ENCODE measurements at places on chromosomes 11 and 22.

- DNase-seq: no peak
Measured at GRCh38 chr11:55474321-55474720, 79.9 kb upstream of the OR4C15 start.

- no peak for DNase-seq
Measured at GRCh38 chr11:47272706-47273105, 2.8 kb downstream of the MADD start.

DNA sequence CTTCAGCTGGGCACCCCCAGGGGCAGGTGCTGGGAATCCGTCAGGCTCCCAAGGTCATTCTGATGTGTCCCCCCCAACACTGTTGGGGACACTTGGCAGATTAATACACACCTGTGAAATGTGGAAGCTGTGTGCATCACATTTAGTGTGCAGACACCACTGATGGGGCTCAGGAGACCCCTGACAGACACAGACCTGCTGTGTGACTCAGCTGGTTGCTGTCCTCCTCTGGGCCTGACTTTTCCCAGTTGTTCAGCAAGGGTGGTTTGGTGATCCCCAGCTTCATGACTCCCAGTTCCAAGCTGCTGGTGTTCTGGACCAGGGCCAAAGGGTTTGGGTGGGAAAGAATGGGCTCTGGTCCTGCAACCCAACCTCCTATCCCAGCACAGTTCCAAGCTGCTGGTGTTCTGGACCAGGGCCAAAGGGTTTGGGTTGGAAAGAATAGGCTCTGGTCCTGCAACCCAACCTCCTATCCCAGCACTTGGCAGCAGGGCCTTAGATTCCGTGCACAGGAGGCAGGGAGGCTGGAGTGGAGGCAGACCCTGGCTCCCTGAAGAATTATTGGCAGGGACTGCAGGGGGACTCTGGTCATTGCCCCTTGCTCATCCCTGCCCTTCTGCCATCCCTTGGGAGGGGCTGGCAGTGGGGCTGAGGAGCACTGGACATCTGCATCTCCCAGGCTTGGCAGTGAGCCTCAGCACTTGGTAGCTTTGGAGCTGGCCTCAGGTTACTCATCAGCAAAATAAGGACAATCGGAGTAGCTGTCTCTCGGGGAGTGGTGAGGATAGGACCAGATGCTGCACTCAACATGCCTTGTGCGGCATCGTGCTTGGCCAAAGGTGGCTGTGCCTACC, 8.4 kb upstream of the OMP start:
- no peak for DNase-seq

DNA sequence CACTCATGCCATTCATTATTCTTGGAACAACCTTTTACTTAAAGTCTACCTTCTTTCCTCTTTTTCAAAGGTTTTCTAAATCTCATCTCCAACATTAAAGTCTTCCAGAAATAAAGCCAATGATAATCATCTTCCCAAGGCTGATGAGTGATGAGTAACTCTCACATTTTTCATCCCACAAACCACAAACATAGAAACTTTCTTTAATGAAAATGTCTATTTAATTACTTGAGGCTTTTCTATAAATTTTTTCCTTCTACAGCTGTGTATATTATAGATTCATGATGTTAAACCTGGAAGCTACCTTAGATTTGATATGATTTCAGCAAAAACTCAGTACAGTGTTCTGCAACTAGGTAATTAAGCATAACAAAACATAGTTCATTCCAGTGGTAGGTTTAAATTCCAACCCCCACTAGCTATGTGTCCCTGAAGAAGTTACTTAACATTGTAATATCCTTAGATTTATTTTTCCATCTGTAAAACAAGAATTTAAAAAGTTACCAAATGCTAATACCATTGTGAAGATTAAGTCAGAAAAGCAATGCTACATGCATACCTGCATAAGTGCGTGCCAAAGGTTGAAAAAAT, 845.4 kb downstream of the KCNA4 start:
- DNase-seq: no peak

- DNase-seq: no peak
Measured at GRCh38 chr22:31321421-31321820, 24.7 kb downstream of the PATZ1 start.

- DNase-seq: no peak
Measured at GRCh38 chr11:83881428-83881827, 595.3 kb upstream of the CCDC90B start.

- no peak for DNase-seq
Measured at GRCh38 chr11:25350899-25351803, 854.3 kb downstream of the LUZP2 start.

GRCh38 chr11:1072821-1073231, 1.8 kb upstream of the MUC2 start:
- no peak for DNase-seq

GRCh38 chr11:120613264-120614226, 102.0 kb downstream of the GRIK4 start:
- DNase-seq: no peak

DNA sequence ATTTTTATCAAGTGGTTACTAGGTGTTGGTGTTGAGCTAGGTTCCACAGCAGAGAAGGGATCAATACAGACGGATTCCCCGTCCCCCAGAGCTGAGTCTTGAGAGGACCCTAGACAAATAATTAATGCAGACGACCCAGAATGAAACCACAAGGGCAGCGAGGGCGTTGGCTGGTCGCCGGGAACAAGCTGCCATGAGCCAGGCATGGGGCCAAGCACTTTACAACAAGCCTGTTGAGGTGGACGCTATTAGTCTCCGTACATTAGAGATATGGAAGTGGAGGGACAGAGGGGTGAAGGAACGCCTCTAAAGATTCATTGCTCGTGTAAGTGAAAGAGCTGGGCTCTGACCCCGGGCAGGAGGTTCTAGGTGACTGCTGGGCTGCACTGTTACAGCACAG, 77.1 kb upstream of the EIF3D start:
- DNase-seq: no peak

GRCh38 chr22:30273711-30274436, 7.2 kb upstream of the OSM start:
- no peak for DNase-seq

GRCh38 chr11:106021181-106021966, 666 bp downstream of the MSANTD4 start:
- DNase-seq: no peak

- DNase-seq: no peak
Measured at GRCh38 chr11:18309691-18310090, 12.2 kb downstream of the HPS5 start.

- DNase-seq: no peak
Measured at GRCh38 chr11:44574610-44575287, 9.3 kb downstream of the CD82 start.

GRCh38 chr11:60970369-60970774, 1.1 kb upstream of the CD6 start:
- peak; percentile 78 for DNase-seq

- no peak for DNase-seq
Measured at GRCh38 chr22:17540481-17540880, 22.8 kb upstream of the SLC25A18 start.

- peak; percentile 61 for DNase-seq
Measured at GRCh38 chr22:50498322-50498890, 9.1 kb downstream of the LMF2 start.

DNA sequence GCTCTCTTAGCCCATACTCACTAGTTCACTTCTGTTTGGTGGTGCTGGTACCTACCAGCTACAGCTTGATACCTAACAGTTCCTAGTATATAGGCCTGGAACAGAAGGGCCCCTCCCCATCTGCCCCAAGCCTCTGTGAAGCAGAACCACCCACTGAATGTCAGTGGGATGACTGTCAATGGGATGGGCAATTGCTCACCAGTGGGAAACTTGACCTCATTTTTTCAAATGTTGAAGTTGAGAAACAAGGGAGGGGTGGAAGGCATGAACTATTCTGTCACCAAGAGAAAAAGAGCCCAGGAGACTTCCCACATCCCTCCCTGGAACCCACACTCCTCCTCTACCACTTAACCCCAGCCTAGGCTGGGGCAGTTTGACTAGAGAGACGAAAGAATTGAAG, at the start of gene NLRP10:
TSS of gene NLRP10 (minus strand) at position 62 of the 400 bp plus-strand sequence. CDS start 1,952 bp downstream, outside the sequence.
- DNase-seq: no peak

GRCh38 chr11:70601861-70602538, 203.7 kb downstream of the CTTN start:
- DNase-seq: no peak

GRCh38 chr22:49331878-49332277, 495.8 kb downstream of the BRD1 start:
- no peak for DNase-seq

GRCh38 chr22:31243339-31244045, 31.4 kb downstream of the LIMK2 start:
- no peak for DNase-seq

GRCh38 chr11:33116535-33116934, 44.7 kb downstream of the CSTF3 start:
- DNase-seq: no peak

- peak; percentile 8 for DNase-seq
Measured at GRCh38 chr11:17979770-17980371, 33.0 kb downstream of the SERGEF start.

DNA sequence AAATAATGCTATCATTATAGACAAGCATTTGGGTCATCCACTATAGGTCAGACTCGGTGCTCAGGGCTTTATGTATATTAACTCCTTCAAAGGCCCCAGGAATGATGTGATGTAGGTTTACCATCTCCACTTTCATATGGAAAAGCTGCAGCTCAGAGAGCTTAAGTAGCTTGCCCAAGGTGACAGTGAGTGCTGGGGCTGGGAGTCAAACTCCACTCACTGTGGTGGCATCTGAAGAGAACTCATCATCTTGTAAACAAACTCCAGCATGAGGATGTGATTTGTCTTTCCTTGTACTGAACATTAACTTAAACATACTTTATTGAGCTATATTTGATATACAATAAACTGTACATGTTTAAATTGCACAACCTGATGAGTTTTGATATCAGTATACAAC, 25.4 kb downstream of the TENM4 start:
- DNase-seq: no peak

GRCh38 chr11:69337211-69337721, 43.3 kb downstream of the MYEOV start:
- peak; percentile 28 for DNase-seq

GRCh38 chr11:75534259-75535069, 8.7 kb upstream of the GDPD5 start:
- DNase-seq: no peak

- no peak for DNase-seq
Measured at GRCh38 chr22:40363059-40363458, 7.3 kb upstream of the SGSM3 start.

DNA sequence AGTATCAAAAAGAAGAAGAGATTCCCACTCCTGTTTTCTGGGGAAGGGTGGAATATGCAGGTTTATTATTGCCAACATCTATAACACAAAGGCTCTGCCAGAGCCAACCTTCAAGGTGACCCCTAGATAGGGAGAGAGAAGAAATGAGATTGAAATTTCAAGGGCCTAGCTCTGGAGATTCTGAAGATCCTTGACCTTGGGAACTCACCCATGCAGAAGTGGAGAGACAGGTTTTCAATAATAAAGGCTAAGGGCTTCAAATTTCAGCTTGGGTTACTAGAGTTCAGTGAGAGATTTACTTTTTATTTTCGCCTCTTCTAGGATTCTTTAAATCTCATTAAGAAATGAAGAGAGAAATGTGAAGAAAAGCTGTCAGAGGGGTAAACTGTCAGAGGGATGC, 98.4 kb downstream of the CD44 start:
- DNase-seq: no peak

DNA sequence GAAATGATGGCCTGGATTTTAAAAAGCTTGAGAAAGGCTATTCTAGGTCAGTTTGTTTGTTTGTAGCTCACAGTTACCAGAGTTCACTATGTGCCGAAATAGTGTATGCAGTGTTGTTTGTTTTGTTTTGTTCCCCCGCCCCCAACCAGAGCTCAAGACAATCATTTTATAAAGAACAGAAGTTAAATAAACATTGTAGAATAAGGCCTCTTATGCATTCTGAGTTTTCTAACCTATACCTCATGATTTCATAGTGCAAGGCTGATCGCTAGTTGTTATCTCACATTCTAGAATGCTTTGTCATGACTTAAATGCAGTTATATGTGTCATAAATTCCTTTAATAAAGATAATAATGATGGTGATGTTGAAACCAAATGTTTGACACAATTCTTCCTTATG, 7.8 kb downstream of the KCNA4 start:
- DNase-seq: no peak

DNA sequence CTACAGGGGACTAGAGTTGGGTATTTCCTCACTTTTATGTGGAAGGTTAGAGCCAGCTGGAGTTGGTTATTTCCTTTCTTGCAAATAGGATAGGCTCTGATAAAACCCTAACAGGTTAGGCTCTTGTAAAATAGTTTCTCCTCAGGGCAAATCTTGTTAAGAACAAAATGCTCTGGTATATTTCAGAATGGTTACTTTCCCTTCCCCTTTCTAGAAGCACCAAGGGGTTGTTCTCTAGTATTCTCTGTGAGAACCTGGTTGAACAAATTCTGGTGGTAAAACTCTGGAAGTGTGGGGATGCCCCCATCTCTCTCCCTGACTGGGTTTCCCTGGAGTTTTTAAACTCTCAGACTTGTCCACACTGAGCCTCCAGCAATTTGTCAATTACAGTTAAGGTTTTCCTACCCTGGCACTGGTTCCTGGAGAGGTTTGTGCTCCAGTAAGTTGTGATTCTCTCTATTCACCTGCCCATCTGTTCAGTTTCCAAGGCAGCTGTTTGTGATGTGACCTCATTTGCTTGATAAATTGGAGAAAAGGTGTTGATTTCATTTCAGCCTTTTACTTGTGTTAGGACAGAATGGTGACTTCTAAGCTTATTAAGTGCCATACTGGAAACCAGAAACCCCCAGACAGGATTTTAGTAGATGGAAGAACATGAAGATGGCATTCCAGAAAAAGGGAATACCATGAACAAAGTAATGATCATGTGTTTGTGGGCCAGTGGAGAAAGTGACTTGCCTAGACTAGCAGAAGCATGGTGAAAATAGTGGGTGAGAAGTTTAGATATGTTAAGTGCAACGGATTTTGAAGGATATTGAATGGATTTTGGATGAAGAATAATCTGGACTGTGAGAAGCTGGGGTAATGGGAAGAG, 64.6 kb downstream of the EXT2 start:
- no peak for DNase-seq

- no peak for DNase-seq
Measured at GRCh38 chr22:36375071-36375980, 12.4 kb downstream of the MYH9 start.

- no peak for DNase-seq
Measured at GRCh38 chr11:57598831-57599155, 1.3 kb downstream of the SERPING1 start.

DNA sequence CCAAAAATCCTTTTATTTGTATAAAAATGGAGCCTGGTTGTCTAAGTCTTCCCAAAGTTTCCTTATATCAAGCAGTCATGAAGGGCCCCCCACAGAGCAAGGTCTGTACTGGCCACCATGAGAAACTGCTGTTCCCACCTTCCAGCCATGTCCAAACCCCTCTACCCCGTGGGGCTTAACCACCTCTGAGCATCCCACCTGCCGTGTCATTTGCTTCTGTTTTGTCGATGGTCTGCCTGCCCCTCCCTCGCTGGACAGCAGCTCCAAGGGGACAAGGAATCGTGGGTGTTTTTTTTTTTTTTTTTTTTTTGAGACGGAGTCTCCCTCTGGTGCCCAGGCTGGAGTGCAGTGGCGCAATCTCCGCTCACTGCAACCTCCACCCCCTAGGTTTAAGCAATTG, 11.1 kb upstream of the ANO1 start:
- no peak for DNase-seq
